DMS79 (cell line): ENCODE measurements at places on chromosomes 1 and 21.

DNA sequence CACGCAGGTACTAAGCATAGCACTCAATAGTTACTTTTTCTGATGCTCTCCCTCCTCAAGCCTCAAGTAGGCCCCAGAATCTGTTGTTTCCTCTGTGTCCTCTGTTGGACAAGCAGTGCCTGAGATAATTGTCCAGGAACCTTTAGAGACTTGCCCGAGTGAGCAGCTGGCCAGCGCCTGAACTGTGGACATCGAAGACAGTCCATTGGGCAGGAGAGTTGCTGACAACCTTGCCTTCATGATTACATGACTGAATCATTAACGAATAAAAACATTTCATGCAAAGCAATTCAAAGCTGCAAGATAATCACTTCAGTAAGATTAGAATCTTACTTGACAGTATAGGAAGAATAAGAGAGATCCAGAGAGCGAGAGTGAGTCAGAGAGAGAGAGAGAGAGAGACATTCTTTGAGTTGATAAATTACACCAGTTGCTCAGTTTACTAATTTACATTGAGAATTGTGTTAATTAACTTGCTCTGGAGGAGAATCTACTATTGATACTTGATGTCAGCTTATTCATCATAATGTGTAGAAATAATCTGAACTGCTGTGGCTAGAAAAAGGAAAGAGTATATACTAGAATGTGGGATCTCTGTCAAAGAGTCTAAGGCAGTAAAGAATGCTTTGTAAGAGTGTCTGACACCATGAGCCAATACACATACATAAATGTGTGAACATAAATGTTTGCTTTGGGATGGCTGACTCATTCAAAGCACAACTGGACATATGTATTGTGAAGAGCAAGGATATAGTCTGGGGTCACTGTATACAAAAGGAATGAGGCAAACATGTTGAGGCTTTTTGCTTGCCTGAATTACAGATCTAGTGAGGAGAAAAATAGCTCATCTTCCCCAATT lies 216.0 kb downstream of the ZNF326 start:
- DNase-seq, result no peak

DNA sequence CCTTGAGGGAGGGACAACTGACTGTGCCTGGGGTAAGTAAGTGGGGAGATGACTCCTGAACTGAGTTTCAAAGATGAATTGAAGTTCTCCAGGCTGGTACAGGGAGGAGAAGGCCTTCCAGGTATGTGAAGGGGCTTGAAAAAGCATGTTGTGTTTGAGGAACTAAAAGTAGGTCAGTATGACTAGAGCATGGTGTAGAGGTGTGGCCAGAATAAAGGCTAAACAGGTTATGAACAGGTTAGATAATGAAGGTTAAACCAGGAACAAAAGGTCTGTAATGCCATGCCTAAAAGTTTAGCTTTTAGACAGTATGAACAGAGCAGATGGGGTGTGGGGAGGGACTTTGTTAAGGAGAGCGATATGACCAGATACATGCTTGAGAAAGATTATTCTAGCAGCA lies 7.3 kb upstream of the CLSPN start:
- no peak for DNase-seq

DNA sequence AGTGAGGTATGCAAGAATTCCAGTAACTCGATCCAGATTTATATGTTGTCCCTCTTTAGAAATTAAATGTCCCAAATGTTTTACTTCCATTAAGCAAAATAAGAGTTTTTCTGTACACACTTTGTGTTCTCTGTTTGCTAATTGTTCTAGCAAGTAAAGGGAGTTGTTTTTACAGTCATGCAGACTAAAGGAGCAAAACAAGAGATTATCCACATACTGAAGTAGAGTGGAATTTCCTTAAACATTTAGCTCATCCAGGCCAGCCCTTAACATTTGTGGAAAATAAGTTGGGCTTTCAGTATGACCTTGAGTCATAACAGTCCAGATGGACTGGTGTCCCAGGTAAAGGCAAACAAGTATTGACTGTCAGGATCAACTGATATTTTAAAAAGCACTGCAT lies 44.1 kb upstream of the TINAGL1 start:
- DNase-seq, result no peak

- no peak for DNase-seq
Observed at GRCh38 chr1:154809436-154810413, 60.4 kb downstream of the KCNN3 start.

DNA sequence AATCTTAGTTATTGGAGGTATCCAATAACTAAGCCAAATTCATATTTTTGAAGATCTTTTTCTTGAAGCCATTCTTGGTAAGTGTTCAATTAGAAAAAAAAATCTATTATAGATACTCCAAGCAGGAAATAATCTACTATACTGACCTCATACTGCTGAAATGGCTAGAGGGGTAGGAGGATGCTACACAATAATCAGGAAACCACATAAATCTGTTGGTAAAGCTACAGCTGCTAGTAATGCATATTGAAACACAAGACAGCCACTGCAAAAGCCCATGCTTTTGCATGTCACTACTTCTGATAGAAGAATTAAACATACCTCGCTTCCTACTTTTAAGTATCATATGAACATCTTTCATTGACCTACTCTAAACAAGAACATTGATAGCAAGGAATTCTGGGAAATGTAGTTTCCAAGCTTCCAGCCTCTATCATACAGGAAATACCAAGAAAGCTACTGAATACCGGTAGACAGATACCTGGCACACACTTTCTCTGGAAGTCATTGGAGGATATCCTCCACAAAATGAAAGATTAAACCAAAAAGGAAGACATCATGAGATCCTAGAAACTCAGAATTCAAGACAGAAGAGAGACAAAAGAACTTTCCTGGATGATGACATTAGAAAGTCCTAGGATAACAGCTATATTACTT lies 103.0 kb upstream of the VAV3 start:
- no peak for DNase-seq

- DNase-seq, result no peak
Observed at GRCh38 chr1:89262643-89263042, 10.0 kb downstream of the GBP5 start.

GRCh38 chr1:89866568-89866967 lies 45.7 kb downstream of the LRRC8D start:
- DNase-seq, result no peak

DNA sequence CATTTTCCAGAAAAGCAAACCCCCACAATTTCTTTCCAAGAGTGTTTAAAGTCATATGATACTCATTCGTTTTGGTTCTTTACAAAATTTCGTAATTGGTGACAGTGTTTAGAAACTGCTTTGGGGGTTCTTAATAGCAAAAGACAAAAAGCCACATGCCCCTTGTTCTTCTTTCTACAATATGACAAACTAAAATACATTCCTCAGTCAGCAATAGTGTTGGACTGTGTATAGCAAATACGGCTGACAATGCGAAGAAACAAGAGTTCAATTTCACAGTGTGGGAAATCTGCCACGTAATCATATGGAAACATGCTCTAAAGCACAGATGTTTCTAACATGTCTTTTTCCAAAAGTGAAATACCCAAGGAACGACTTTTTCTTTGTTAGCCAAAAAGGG lies 7.6 kb upstream of the IFNAR1 start:
- DNase-seq, result no peak

- DNase-seq, result no peak
Observed at GRCh38 chr1:21655748-21656147, 13.4 kb downstream of the RAP1GAP start.

DNA sequence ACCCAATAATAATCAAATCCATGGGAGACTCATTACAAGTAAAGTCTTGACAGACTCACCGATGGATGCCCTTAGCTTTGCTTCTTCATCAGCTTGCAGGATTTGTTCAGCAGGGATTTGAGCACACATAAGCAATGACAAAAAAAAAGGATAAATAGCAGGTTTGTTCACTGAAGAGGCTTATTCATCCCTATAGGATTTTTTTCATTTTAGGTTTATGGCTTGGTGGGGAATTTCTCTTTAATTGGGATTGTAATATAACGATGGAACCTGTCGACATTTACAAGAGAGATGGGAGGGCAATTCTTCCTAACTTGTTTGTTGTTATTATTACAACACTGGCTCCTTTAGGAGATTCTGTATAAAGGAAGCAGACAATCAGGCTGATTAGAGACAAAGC lies 649.1 kb upstream of the PLXNA2 start:
- no peak for DNase-seq

DNA sequence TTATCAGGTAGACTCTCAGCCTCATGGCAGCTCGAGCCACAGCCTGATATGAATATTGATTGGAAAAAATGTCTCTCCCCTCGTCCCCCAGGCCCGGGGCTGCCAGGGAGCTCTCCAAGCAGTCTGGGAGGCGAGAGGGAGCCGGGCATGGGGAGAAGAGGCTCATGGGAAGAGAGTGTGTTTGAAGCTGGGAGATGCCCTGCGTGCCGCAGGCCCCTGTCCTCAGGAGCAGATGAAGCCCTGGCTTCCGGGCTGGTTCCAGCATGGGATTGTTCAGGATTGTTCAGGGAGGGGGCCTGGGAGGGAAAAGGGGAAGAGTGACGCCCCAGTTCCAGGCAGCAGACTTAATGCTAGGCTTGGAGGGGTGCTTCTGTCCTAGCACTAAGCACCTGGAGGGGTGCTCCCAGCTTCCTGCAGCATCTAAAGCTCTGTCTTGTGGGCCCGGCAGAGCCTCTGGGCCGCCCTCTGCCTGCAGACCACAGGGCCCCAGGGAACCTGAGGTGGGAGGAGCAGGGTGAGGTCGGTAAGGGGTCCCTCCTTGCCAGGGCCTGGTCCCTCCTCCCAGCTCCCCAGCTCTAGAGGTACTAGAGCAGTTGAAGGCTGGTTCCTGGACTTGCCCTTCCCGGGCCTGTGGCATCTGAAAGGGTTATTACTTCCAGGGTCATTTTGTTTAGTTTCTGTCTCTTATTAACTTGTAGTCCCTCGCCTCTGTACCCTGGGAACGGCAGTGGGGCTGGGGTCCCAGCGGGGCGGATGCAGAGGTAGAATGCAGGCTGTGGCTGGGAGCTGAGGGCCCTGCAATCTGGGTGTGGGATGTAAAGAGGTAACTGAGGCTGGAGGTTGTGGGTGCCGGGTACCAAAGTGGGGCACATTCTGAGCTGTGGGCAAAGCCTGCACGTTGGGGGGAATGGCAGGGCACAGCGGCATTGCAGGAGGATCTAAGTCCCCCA lies 334.8 kb upstream of the VAMP3 start:
- DNase-seq, result no peak

GRCh38 chr1:28983509-28984310 lies 69.3 kb downstream of the EPB41 start:
- DNase-seq, result no peak

GRCh38 chr1:213326281-213327016 lies 275.4 kb downstream of the RPS6KC1 start:
- no peak for DNase-seq

GRCh38 chr1:92797297-92797696 lies 12.4 kb upstream of the EVI5 start:
- no peak for DNase-seq

- DNase-seq, result no peak
Observed at GRCh38 chr21:25999921-26000582, 170.5 kb downstream of the APP start.

GRCh38 chr1:44353604-44354003 lies 1.5 kb downstream of the ERI3 start:
- DNase-seq, result no peak

DNA sequence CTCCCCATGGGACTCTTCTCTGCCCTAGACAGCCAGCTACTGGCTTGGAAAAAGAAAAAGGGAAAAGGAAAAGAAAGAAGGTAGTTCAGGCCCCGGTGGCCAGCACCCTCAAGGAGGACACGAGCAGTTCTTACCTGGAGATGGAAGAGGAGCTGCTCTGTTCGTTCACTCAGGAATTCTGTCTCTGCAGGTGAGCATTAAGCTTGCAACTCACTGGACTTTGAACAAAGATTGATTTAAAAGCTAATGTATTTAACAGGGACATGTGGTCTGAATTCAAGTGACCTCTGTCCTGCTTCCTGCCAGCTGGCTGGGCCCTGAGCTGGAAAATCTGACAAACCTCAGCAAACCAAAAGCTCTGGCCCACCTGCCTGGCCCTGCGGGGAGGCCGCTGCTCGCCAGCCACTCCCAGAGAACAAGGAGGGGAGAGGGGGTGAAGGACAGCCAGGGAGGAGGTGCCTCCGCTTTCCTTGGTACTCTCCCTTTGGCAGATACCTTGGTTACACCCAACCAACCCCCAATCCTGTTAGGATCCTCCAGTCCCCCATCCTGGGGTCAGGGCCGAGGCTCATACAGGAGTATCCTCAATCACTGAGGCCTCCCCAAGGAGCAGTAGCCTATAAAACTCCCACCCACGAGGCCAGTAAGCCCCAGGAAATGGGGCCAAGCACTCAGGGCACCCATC lies at the start of gene PDZK1:
PDZK1 (minus strand) TSS at position 186 of the 685 bp plus-strand sequence. CDS start 19,347 bp downstream, outside the sequence.
- no peak for DNase-seq

DNA sequence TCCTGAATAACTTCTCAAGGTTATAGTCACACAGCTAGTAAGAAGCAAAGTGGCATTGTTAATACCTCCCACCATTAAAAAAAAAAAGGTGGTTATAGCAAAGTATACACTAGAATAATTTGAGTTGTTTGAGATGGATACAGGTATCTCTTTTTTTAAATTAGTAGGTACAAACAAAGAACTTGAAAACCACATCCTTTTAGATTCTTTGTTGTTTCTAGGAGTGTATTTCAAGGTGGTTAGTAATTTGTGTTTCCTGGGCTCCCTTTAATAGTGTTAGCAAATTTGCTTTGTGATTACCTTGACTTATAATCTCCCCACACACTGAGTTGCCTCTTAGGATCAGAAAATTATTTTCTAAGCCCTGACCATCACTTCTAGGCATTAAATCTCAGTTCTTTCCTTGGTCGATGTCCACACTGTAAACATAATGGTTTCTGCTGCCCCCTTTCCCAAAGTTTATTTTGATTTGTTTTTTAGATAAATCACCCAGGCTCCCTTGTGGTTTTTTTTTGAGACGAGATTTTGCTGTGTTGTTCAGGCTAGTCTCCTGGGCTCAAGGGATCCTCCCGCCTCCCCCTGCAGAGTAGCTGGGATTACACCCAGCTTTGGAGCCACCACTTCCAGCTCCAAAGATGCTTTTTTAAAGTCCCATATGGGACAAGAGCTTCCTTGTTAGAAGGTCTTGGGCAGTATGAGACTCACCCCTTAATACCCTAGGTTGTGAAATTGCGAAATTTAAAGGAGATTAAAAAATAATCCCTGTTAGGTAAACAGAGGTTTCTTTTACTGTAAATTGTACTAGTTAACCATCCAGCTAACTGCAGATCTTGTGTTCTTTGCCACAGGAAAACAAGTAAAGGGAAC lies 6.2 kb downstream of the AKIRIN1 start:
- DNase-seq, result no peak

DNA sequence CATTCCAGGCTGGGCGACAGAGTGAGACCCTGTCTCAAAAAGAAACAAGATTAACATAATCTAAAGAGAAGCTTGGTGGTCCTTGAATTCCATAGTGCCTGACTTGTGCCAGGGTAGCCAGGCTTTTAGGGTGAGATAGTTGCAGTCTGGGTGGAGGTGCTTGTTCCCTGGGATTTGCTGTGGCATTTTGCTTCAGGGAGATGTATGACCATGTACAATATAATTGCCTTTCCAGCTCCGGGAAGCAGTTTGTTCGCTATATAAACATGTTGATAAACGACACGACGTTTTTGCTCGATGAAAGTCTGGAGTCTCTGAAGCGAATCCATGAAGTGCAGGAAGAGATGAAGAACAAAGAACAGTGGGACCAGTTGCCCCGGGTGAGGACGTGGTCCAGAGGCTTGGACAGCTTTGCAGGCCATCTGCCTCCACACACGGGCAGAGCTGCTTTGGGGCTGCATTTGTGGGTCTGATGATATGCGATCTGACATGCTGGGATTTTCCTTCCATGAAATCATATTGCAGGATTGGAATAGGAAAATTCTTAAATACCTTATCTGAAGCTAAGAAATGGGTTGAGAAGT lies 49.4 kb upstream of the KIF1B start:
- no peak for DNase-seq
